ENCODE measurements at places on chromosomes 1 and 21. TPM values are rescaled to one million over a fixed set of nuclear protein-coding genes. Genes with fewer than 3 reads are reported as not detected.

The CHAF1B gene
- polyA plus RNA-seq: 3.5 TPM

The CHI3L1 gene
- 1.1 TPM for polyA plus RNA-seq

The CLDN17 gene
- polyA plus RNA-seq: not detected

The OVAAL gene
- polyA plus RNA-seq: 0.09 TPM

DNA sequence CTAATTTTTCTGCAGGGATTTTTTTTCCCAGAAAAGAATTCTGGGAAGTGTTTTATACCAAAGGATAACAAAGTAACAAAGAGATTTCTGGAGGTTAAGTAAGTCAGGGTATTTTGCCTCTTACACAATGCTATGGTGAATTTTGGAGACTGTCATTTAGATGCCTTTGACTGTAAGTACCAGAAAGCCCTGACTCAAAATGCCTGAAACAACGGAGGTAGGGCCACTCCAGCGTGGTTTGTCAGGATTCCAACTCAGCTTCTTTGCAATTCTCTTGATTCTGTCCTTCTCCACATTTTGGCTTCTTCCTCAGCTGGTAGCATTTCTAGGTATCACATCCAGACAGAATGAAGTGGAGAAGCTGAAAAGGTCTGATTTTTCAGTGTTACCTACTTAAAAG lies 106.5 kb downstream of the UCHL5 start:
- no peak for DNase-seq

DNA sequence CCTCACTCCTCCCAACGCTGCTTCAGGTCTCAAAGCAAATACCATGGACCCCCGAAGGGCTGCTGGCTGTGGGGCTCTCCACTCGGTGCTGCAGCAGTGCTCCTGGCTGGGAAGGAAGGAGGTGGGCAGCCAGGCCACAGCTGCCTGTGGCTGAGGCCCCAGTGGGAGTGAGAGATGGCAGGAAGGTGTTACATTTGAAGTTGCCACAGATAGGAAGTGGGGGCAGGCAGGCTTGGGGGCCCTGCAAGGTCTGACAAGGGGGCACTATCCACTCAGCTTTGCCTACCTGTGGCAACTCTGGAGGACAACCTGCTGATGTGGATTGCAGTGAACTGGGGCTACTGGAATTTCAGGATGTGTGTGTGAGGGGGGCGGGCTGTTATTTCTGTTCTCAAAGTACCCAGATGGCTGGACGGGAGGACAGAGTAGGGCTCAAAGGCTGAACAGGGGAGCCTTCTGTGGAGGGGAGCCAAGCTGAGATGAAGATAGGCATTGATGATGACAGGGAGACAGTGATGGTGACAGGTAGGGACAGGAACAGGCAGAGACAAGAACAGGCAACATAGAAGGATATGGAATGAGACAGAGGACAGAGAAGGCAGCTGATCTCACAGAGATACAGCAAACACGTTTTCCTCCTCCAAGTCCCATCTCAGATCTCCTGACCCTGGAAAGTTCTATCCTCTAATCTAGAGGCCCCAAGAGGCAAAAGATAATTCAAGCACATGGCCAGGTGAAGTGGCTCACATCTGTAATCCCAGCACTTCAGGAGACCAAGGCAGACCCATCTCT lies 1.8 kb downstream of the ZNF683 start:
- no peak for DNase-seq

- no peak for DNase-seq
These were observed 417.1 kb downstream of the KIF26B start for GRCh38 chr1:245571815-245572294.

GRCh38 chr1:197911857-197912696 lies 5.1 kb upstream of the LHX9 start:
- no peak for DNase-seq

- no peak for DNase-seq
These were observed 234.6 kb upstream of the IRF2BP2 start for GRCh38 chr1:234844479-234845031.

The BARHL2 gene
- not detected for polyA plus RNA-seq

DNA sequence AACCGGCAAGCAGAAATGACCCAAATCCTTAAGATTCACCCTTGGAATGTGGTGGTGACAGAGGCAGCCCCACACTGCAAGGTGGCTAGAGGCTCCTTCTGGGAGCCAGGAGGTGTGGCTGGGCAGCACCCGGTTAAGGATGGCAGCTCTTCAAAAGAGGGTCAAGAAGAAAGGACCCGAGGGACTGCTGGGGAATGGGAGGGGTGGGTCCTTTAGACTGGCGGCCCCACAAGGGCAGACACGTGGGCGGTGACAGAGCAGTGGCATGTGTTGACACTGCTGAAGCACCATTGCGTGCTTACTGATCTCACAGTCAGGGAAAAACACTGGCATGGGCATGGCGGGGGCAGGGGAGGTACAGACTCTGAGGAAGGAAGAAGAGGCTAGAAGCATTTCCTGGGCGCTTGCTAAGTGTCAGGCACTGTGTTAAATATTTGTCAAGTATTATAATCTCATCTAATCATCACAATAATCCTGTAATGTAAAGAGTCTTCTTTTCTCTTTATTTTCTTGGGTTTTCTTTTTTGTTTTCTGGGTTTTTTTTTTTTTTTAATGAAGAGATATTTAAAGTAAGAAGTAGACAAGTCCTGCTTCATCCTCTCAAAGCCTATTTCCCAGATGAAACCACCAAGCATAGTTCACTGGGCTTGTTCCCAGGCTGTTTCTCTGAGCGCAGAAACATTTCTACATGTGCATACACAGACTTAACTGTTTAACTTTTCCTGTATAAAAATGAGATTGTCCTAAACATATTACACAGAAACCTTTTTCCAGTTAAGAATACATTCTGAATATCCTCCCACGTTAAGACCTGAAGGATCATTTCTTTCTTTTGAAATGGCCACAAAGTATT lies 165.8 kb upstream of the EDN2 start:
- no peak for DNase-seq

- DNase-seq: no peak
These were observed 4.3 kb downstream of the IGSF9 start for GRCh38 chr1:159941141-159941540.

- DNase-seq: no peak
These were observed 33.0 kb upstream of the MTF1 start for GRCh38 chr1:37892151-37893047.

DNA sequence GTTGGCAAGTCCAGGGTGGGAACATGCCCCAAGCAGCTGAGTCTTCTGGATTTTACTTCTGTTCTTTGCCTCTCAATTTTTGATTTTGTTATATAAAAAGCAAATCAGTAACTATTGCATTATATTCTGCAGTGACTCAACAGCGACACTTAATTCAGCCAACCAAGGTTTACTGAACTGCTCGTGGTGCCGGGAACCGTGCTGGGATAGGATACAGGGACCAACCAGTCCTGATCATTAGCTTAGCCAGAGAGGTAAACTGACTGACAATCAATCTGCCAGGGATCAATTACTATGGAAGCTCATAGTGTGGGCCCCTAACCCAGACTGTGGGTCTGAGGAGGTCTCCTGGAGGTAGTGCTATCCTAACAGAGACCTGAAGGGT lies 68.4 kb upstream of the ZNF281 start:
- no peak for DNase-seq

The TSPAN2 gene
- 20.1 TPM for polyA plus RNA-seq

DNA sequence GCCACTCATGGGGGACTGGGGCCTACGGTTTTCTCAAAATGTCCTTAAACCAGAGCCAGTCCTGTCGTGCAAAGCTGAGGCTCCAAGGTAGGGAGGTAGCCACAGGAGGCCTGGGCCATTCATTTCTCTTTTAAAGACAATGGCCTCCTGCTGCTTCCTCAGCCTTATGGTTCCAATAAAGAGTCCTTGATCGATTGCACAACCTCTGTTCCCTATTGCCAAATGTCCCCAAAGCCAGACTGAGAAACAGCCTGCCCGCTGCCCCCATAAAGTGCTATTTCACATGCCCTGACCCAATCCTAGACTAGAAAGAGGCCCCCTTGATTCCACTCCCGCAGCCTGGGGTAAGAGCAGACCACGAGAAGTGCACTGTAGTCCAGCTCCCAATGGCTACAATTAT lies 166.7 kb downstream of the CLIC6 start:
- no peak for DNase-seq

- DNase-seq: no peak
These were observed 671.9 kb downstream of the RWDD3 start for GRCh38 chr1:95905818-95906395.

The PERM1 gene
- polyA plus RNA-seq: 3.3 TPM

GRCh38 chr1:3347257-3348020 lies 107.0 kb upstream of the ARHGEF16 start:
- no peak for DNase-seq

The MTMR11 gene
- 16.5 TPM for polyA plus RNA-seq

The LCE1D gene
- not detected for polyA plus RNA-seq

The ADGRB2 gene
- 13.6 TPM for polyA plus RNA-seq

The IFNLR1 gene
- polyA plus RNA-seq: 0.10 TPM

DNA sequence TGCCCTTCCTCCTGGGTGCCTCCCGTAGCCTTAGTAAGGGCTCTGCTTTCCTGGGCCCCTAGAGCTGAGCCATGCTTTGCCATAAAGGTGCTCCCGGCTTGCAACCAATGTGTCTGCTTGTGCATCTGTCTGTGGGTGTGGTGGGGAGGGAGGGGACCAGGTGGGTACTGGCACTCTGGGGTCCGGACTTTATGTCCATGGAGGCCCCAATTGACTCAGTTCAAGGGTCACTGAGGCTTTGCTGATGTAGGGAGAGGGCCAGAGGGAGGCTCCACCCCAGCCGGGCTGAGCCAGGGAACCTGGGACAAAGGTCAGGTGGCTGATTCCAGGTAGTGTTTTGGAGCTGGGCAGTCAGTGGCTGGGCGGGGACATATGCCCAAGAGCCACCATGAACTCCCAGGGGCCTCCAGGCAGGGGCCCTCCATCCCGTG lies 15.0 kb downstream of the TNFRSF25 start:
- no peak for DNase-seq

DNA sequence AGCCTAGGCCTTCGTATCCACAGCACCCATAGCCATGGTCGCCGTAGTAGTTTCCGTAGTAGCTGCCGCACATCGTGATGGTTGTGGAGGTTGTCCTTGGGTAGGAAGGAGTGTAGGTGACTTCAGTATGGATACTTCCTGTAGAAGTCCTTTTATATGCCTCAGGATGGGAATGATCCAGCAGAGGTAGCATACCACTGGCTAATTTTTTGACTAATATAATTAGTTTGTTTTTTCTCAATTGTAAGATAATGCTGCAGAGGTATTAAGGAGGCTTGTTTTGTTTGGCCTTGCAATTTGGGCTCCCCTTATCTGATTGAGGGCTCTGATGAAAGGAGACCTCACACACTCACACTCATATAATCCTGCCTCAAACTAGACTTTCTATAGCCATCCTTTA lies at the start of gene KRTAP6-2:
TSS of gene KRTAP6-2 (minus strand) at position 101 of the 400 bp plus-strand sequence. CDS start at position 73, 28 bp downstream.
- no peak for DNase-seq

DNA sequence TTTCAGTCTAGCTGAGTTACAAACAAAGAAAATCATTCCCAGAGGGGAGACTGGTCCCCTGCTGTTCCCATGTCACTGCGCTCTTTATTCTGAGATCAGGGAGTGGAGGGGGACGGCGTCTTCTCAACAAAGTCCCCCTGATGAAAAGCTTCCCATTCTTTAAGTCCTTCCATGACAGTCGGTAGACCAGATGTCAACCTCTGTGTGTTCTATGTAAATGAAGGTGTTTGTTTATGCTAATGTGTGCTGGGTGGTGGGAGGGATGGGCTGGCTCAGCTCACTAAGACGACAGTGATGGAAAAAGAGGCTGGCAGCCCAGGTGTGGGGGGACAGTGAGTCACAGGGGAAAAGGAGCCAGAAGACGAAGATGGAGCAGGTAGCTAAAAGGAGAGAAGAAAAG lies 148.2 kb upstream of the KLHDC7A start:
- no peak for DNase-seq

DNA sequence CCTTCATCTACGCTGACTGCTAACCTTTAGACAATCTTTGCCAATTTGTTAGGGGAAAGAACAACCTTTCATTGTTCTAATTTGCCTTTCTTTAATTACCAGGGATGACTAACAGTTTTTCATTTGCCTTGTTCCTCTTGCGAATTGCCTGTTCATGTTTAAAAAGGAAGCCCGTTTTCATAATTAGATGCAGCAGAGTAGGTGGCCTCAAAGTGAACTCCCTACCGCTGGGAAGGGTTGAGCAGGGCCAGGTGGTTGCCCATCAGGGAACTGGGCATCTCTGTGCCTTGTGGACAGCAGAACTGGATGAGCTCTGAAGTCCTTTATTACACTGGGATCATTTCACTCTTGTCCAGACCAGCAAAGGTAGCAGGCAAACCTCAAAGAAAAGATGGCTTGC lies 59.0 kb downstream of the HIVEP3 start:
- no peak for DNase-seq

The SLC16A4 gene
- 9.9 TPM for polyA plus RNA-seq

The KISS1 gene
- 0.39 TPM for polyA plus RNA-seq

DNA sequence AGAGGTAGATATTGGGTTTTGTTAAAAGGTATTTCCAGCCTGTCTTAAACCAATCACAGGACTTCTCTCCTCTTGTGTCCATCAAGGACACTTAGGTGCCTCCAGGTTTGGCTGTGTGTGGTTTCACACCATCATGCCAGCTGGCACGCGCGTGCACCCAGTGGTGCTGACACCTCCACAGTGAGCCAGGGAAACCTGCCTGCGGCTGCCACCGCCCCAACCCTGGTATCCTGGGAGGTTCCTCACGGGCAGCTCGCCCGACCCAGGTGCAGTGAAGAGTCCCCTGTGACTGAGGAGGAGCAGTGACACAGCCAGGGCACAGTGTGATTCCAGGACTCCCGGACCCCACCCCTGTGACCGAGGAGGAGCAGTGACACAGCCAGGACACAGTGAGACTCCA lies 13.2 kb upstream of the COL6A2 start:
- no peak for DNase-seq

DNA sequence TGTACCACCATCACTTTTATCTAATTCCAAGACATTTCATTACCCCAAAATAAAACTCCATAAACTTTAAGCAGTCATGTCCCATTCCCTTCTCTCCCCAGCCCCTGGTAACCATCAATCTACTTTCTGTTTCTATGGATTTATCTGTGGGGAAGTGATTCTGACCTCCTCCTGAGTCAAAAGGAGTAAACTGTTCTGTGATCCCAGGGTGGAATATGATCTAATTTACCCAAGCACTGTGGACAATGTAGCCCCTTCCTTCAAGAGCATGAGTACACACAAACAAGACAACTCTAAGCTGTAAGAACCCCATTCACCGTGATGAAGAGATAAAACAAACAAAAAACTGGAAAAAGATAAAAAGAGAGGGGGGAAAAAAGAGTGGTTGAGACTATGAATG lies 77.9 kb downstream of the PLPP3 start:
- no peak for DNase-seq

The OR10Z1 gene
- 0.13 TPM for polyA plus RNA-seq

DNA sequence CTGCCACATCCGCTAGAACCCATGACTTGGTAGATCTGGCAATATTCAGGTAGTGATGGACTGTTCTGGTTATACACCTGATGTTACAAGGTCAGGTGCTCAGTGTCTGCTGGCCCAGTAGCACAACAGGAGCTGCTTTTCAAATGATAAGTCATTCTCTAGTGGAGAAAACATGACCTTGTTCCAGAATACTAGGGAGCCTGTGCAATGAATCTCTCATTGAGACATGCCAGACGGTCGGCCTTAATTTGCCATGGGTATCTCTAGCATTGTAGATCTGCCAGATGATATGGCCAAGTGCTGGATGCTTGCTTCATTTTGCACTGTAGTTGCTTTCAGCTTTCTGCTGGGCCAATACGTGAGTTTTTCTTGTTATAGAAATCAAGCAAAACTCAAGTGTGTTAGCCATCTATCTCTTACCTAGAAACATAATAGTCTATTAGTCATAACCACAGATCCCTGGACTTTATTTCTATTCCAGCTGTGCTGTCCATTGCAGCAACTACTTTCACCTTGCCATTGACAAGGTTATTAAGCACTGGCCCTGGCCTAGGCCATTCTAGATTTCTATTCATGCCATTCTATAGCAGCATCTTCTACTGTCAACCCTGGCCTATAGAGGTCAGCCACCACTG lies 13.9 kb upstream of the CENPF start:
- no peak for DNase-seq

- DNase-seq: no peak
These were observed 59.0 kb upstream of the IPO9 start for GRCh38 chr1:201769966-201770365.
